Trophoblast cell (in vitro differentiated cells and primary cell): ENCODE measurements at places on chromosomes 7 and 10.
A peak's percentile ranks its signal among the peaks of the same experiment; 100 is the strongest.

DNA sequence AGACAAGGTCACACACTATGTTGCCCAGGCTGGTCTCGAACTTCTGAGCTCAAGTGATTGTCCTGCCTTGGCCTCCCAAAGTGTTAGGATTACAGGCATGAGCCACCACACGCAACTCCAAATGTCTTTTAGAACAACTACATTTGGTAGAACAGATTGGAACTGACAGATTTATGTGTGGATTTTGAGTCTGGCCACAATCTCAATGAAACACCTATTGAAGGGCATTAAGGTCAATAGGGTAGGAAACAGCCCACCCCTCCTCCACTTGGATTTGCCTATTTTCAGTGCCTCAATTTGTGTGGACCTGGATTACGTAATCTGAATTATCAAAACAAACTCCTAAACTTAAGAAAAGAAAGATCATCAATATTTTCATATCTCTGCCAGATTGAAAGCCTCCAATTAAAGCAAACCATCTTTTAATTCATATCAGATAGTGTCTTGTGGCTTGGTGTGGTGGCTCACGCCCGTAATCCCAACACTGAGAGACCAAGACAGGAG lies 15.5 kb upstream of the CYP51A1 start:
- no peak for DNase-seq

- DNase-seq = peak; percentile 85
Measured at GRCh38 chr10:21831986-21832820, 171.3 kb downstream of the DNAJC1 start.

DNA sequence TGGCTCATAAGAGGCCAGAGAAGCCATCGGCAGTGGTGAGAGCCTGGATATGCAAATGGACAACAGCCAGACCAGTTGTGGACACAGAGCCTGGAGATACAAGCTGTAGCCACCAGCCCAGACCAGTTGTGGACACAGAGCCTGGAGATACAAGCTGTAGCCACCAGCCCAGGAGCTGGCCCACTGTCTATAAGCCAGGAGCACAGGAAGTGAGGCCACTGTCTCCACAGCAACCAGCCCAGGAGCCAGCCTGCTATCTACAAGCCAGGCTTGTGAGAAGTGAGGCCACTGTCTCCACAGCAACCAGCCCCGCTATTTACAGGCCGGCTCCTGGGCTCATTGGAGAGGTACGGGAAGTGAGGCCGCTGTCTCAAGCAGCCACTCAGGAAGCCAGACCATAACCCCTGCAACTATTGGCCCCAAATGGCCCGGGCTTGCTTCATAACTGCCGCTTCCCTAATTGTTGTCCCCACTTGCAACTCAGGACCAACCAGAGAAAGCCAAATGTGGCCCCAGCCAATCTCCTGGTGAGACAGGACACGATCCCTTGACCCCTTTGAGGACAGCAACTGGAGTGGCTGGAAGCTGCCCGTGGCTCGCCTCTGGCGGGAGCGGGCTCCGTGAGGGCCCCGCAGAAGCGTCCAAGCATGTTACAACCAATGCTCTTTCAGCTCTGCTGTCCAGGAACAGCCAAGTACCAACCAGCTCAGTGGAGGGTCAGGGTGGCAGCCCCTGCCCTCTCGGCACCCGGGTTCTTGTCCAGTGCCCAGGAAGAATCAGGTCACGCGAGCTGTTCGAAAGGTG lies 44.1 kb upstream of the CNPY1 start:
- DNase-seq = no peak

GRCh38 chr7:50426280-50427045 lies 23.7 kb downstream of the FIGNL1 start:
- DNase-seq = no peak

DNA sequence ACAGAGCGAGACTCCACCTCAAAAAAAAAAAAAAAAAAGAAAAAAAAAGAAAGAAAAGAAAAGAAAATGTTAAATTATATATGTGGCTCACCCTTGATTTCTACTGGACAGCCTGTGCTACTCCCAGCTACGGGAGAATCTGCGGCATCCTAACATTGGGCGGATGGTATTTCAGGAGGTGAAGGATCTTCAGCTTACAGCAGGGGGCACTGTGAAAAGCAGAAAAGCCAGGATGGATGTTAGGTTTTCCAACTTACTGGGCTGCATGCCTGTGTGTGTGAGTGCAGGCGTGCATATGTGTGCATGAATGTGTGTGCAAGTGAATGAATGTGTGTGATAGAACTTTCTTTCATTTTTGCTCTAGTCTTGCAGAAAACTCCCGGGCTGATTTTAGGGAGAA lies 1066.5 kb downstream of the TYW1 start:
- DNase-seq = peak; percentile 2

DNA sequence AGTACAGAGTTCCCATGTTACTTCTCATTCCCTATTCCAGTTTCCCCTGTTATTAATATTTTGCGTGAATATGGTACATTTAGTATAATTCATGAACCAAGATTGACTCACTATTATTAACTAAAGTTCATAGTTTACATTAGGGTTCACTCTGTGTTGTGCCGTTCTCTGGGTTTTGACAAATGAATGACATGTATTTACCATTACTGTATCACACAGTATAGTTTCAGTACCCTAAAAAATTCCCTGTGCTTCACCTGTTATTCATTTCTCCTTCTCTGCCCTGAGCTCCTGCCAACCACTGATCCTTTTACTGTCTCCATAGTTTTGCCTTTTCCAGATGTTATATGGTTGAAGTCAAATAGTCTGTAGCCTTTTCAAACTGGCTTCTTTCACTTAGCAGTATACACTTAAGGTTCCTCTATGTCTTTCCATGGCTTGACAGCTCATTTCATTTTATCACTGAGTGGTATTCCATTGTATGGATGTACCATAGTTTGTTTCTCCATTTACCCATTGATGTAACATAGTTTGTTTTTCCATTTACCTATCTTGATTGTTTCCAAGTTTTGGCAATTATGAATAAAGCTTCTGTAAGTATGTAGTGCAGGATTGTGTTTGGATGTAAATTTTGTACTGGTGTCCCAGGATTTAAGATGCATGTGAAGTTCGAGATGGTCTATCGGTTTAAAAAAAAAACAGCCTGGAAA lies 58.8 kb downstream of the CDK14 start:
- no peak for DNase-seq

DNA sequence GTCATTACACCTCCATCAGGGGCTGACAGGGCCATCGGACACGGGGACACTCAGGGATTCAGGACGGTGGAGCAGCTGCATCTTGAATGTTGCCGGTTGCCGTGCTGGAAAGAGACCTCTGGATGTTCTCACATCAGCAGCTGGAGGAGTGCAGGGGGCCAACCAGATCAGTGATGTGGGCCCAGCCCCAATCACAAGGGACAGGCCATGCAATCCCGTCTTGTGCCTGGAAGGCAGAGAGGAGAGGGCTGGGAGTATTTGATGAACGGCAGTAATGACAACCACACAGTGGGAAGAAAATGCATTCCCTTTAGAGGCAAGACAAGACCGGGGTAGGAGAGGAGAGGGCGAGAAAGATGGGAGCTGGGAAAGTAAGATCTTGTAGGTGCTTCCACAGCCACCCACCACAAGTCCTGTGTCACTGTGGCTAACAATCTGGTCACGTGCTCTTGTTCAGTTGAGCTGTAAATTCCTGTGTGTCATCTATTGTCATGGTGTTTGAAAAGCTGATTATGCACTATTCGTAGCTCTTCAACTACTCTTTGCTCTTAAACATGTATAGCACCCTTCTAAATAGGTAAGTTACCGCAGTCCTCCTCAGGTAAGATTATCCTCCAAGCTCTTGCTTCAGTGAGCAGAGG lies 85.9 kb upstream of the LEP start:
- DNase-seq = no peak

GRCh38 chr10:118922226-118922625 lies 107.3 kb upstream of the NANOS1 start:
- DNase-seq = no peak

DNA sequence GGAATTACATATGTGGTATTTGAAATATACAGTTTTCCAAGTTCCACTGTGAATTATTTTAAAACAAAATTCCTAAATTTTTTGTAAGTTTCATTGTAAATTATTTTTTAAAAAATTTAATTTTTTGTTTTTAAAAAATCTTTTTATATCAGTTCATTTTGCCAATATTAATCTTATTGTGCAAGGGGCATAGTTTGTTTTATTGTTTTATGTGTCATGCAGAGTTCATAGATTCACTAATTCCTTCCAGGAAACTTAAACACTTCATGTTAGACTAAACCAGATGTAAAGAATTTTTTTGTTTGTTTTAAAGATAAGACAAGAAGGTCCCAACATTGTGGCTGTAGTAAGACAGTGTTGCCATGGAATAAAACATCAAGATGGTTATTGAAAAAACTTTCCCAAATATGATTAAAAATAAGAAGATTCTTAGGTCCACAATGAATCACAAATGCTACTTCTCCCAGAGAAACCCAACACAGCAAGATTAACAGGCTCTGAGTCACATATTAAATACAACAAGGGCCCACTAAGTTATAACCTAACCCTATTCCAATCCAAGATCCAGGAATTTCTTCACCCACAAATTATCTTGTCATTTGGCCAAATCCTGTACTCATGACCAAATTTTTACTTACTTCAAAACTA lies 464.7 kb upstream of the IGFBP3 start:
- DNase-seq = no peak

DNA sequence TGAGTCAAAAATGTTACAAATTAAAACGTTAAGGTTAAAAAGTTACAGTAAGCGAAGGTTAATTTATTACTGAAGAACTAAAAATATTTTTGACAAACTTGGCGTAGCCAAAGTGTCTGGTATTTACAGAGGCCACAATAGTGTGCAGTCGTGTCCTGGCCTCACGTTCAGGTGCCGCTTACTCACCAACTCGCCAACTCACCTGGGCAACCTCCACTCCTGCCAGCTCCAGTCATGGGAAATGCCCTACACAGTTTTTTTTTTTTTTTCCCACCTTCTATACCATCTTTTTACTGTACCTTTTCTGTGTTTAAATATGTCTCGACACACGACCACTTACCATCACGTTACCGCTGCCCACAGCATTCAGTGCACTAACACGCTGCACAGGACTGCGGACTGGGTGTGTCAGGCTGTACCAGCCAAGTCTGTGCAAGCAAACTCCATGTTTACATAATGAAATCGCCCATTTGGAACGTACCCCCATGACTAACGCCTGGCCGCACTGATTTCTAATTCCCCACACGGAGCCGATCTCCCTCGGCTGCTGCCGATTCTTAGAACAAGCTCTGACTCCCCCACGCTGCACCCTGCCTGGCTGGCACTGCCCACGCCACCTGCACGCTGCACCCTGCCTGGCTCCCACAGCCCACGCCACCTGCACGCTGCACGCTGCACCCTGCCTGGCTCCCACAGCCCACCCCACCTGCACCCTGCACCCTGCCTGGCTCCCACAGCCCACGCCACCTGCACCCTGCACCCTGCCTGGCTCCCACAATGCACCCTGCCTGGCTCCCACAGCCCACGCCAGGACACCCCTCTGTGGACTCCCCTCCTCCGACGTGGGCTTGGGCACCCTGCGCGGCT lies 203.1 kb downstream of the ZMYND11 start:
- DNase-seq = no peak

- DNase-seq = no peak
Measured at GRCh38 chr7:40608321-40609075, 473.7 kb downstream of the SUGCT start.

DNA sequence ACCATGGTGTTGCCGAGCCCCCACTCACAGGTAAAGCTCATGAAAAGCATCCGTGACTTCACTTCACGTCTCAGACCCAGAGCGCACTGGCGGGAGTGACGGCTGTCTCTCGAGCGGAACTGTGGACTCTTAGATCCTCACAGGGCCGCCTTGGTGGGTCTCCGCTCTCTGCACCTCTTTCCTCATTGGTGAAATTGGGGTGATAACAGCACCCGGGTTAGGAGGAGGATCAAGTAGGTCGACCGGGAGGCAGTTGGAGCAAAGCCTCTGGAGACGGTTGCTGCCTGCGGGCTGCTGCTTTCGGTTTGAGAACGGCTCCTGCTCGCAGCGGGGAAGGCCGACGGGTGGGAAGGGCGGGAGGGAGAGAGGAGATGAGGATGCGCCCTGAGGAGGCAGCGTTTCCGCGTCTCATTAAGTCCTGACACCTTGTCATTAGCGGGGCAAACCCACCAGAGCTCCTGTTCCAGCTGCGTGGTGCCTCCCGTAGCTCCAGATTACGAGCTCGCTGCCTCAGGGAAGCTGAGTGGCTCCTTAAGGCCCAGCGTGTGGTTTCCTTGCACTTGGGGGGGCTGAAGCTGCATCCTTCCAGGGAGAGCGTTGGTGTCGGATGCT lies 51.9 kb upstream of the CFAP46 start:
- no peak for DNase-seq
